ENCODE measurements at places on chromosomes 1 and 21. TPM values are rescaled to one million over a fixed set of nuclear protein-coding genes. Genes with fewer than 3 reads are reported as not detected.

The AMY1C gene
- total RNA-seq: not detected

- DNase-seq: no peak
Measured at GRCh38 chr21:42784896-42785451, 94.4 kb downstream of the WDR4 start.

GRCh38 chr1:109761227-109762038, 2.3 kb downstream of the EPS8L3 start:
- no peak for DNase-seq

- DNase-seq: no peak
Measured at GRCh38 chr1:202850593-202851362, 38.2 kb downstream of the RABIF start.
